Lung (tissue), 17 donors: ENCODE measurements at places on chromosomes 1 and 21. TPM values are rescaled to one million over a fixed set of nuclear protein-coding genes. Genes with fewer than 3 reads are reported as not detected.

- DNase-seq: no peak
These were observed 7.7 kb downstream of the NENF start for GRCh38 chr1:212440419-212440818.

GRCh38 chr1:27318136-27318535, 3.8 kb upstream of the TMEM222 start:
- no peak for DNase-seq

GRCh38 chr1:44200336-44200735, 12.9 kb upstream of the DMAP1 start:
- no peak for DNase-seq

- DNase-seq: no peak
These were observed 56.6 kb downstream of the AGPAT3 start for GRCh38 chr21:43921571-43921978.

- peak; percentile 3 for DNase-seq
These were observed 31.5 kb downstream of the PAPPA2 start for GRCh38 chr1:176494436-176494835.

- DNase-seq: no peak
These were observed 85.6 kb upstream of the CLDN14 start for GRCh38 chr21:36565540-36565939.

DNA sequence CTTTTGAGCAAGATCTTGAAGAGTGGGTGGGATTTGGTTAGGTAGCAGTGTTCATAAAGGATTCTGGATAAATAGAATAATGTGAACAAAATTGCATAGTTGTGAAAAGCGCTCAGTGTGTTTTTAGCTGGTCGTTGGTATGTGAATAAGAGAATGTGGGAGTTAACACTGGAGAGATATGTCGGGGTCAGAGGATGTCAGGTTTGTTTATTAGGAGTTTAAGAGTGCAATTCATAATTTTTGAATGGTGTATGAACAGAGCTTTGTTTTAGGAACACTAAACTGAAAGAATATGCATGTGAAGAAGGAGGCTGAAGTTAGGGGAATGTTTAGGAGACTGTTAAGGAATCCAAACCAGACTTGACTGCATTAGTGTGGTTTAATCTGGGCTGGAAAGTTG, 9.4 kb downstream of the USP16 start:
- no peak for DNase-seq

DNA sequence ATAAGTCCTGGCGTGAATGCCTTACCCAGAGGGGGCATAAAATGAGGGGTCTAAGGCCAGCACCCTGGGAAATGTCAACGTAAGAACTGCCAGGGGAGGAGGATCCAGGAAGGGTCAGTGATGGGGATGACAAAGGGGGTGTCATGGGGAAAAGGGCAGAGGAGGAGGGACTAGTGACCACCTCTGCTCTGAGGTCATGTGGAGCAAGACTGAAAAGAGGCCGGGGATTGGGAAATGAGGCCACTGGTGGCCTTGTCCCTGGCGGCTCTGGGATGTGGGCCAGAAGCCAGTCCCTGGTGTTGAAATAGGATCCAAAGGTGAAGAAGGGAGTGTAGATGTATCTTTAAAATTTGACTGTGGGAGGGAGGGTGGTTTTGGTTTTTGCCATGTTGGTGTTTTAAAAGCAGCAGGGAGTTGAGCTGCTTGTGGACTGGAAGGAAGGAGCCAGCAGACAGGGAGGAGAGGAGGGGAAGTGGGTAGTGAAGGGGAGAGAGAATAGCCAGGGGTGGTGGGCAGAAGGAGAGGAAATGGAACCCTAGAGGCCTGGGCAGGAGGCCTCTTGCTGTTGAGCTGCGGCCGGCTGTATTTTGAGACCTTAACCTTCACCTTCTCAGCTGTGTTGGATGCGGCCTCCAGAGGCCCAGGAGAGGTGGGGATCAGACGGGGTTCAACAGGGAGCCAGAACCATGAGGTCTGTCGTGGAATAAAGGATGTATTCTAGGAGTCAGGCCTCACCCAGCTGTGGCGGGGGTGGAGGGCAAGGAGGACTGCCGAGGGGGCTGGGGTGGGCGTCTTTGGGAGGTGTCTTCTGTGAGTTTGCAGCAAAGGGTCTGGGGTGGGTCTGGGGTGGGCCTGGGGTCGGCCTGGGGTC, 92.5 kb downstream of the DHRS3 start:
- DNase-seq: no peak

GRCh38 chr1:168631671-168632400, 55.4 kb downstream of the XCL1 start:
- DNase-seq: no peak

DNA sequence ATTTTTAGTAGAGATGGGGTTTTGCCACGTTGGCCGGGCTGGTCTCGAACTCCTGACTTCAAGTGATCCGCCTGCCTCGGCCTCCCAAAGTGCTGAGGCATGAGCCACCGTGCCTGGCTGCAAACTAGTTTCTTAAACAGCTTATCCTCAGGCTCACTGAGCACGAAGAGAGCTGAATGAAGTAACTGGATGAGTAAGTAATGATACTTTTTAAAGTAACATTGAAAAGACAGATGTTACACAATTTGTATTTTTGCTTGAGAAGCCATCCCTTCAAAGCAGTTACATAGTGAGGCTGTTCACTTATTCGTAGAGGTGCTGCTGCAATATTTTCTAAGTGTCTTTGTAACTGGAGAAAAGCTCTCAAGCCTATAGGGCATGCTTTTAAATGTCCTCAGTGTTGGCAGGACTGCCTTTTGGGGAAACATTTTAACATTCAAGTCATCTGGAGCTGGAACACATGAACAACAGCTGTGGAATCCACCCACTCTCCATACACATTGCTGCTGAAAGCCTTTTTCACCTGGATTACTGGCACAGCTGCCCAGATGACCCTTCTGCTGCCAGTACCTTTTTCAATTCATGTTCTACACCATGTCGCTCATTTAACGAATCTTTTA, 2.7 kb upstream of the YBX1 start:
- no peak for DNase-seq

- DNase-seq: peak; percentile 21
These were observed 4.3 kb downstream of the THEM4 start for GRCh38 chr1:151905070-151905442.

GRCh38 chr1:23645338-23645737, 46.3 kb upstream of the RPL11 start:
- DNase-seq: no peak

- DNase-seq: peak; percentile 91
These were observed 78.2 kb upstream of the CAPZB start for GRCh38 chr1:19563324-19564097.

GRCh38 chr1:23591460-23592208, 32.3 kb upstream of the ID3 start:
- DNase-seq: peak; percentile 32

- no peak for DNase-seq
These were observed 42.2 kb upstream of the DPT start for GRCh38 chr1:168771104-168771630.

DNA sequence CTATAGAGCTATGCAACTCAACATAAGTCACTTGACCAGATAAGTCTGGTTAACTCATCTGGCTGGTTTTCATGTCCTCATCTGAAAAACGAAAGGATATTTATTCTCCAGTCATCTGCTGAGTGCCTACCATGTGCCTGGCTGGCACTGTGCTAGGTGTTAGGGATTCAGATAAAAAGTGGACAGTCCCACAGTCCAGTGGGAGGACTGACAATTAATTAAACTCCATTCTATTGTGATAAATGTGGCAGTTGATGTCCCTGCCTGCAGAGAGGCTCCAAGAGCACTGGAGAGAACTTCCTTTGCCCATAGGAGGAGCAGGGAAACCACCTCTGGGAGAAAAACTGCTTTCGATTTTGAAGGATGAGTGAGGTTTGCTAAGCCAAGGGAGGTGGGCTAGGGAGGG, 5.4 kb downstream of the NUAK2 start:
- DNase-seq: no peak

GRCh38 chr21:41325138-41325912, 8.7 kb downstream of the FAM3B start:
- DNase-seq: no peak

The SYDE2 gene
- 18.3 TPM for total RNA-seq

The KCNH1 gene
- total RNA-seq: not detected

The UBIAD1 gene
- total RNA-seq: 7.8 TPM

The RAD54L gene
- 2.2 TPM for total RNA-seq

The PCP4L1 gene
- 3.6 TPM for total RNA-seq

The SLC16A4 gene
- total RNA-seq: 12.0 TPM

The KDF1 gene
- 9.3 TPM for total RNA-seq

The ASPM gene
- total RNA-seq: 0.55 TPM

The LENEP gene
- total RNA-seq: 0.89 TPM

The SDF4 gene
- 189 TPM for total RNA-seq

The FAM20B gene
- 35.8 TPM for total RNA-seq

The RASSF5 gene
- total RNA-seq: 23.7 TPM

The ANGPTL3 gene
- not detected for total RNA-seq

The GUCA2A gene
- not detected for total RNA-seq

The CFHR3 gene
- total RNA-seq: 0.28 TPM
